Kidney epithelial cell (primary cell): ENCODE measurements at places on chromosomes 16 and 17. TPM values are rescaled to one million over a fixed set of nuclear protein-coding genes. Genes with fewer than 3 reads are reported as not detected.

Gene EVPLL
- total RNA-seq, result 1.1 TPM in 1 of 2 replicates, not detected in the other

Gene OR3A3
- not detected in 2 replicates for total RNA-seq

Gene C16orf96
- total RNA-seq, result not detected in 2 replicates

Gene GLOD4
- 87.0 and 121 TPM in 2 replicates for total RNA-seq

Gene EFCAB13
- total RNA-seq, result 6.7 and 9.2 TPM in 2 replicates

DNA sequence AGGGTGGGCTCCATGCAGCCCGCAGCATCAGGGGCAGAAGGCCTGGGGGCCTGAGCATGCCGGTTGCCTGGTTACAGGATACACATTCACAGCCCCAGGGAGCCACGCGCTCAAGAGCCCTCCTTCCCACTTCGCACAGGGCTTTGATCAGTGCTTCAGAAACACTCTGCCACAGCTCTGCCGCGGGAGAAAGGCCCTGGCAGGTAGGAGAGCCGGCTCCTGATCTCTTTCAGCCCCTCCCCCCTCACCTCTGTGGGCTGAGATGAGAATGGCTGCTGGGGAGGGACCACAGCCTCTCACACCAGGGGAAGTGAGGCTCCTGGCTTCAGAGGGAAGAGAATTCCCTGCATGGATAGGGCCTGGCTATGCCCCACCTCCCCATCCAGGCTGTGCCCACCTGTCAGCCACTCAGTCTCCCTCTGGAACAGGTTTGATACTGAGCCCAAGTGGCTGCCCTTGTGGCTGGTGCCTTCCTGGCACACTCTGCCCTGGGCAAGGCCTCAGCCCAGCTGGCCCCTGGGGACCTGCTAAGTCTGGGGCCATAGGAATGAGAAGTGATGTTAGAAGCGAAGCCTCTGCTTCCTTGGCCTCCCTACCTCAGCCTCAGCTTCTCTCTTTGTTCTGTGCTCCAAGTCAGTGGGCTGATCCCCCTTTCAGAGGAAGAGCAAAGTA is 8.6 kb downstream of the DOK4 start:
- no peak for DNase-seq

DNA sequence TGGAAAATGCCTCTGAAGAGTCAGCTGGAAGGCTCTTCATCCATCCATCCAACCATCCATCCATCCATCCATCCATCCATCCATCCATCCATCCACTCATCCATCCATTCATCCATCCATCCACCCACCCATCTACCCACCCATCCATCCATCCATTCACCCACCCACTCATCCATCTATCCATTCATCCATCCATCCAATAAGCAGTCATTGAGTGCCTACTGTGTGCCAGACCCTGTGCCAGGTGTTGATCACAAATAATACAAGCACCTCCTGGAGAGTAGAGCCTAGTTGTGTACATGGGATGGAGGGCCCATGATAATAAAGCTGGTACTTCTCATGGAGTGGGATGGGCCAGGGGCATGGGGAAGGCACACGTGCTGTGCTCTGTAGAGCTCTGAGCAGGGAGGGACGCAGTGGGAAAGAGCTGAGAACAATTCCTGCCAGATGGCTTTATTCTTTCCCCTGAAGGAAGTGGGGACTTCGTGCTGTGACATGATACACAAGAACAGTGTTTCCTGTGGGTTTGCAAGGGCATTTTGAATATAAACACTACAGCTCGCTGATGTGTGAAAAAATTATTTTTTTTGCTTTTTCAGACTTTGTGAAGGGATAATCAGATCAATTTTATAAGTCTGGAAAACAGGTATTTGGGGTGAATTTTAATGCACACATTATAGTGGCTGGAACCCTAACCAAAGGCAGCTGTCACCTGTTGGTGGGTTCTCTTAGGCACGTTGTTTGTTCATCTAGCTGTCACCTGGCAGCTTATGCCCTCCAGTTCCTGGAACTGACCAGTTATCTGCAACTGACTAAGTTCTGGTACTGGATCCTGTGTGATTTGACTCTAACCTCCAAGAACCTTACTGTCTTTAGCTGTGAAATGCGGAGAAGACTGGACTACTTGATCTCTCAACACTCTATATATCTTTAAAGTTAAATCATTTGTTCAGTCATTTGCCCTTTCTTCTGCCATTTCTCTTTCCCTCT is 61.3 kb downstream of the PRKCB start:
- DNase-seq, result no peak

- no peak for DNase-seq
Measured at GRCh38 chr16:23535901-23536300, 21.2 kb downstream of the EARS2 start.

DNA sequence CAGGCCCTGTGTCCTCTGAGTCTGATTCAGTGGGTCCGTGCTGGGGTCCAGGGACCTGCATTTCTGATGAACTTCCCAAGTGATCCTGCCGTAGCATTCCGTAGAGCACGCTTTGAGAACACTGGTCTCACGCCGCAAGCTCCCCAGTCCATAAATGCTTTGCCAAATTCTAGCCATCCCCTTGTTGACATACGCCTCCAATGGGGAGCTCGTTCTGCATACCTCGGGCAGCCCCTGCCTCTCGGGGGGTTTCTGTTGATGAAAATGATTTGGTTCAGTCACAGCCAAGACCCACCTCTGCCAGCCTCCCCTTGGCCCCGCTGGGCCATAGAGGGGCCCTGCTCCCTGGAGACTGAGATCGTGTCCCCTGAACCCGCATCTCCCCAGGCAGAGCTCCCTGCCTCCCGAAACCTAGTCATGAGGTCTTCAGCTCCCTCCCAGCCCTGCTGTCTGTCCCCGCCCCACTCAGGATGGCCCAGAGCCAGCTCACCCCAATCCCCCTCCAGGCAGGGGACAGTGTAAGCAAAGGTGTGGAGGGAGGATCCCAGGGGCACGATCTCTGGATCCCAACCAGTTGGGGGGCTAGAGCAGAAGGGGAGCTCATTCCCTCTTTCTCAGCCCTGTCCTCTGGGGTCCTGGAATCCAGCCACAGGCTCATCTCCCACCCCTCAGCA is 16.2 kb upstream of the SPNS2 start:
- no peak for DNase-seq

- no peak for DNase-seq
Measured at GRCh38 chr16:31022544-31023251, 10.7 kb upstream of the STX4 start.

DNA sequence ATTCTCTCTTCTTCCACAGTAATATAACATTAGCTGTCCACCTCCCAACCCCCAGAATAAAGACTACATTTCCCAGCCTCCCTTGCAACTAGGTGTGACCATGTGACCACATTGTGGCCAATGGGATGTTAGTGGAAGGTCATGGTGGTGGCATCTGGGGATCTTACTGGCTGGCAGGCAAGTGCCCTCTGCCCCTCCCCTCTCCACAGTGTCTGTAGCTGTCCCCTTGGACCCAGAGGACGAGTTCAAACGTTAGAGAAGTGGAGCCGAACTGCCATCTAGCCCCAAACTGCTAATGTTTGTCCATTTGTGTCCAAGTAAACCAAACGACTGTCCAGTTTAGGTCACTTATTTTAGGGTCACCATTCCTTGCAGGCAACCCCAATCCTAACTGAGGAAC is 26.6 kb upstream of the KCNG4 start:
- no peak for DNase-seq

- no peak for DNase-seq
Measured at GRCh38 chr17:45131616-45132319, 547 bp downstream of the PLCD3 start.

GRCh38 chr17:6660101-6660500 is 8.5 kb downstream of the C17orf100 start:
- no peak for DNase-seq

GRCh38 chr17:28520687-28521086 is 14.5 kb downstream of the FOXN1 start:
- no peak for DNase-seq

GRCh38 chr17:38729368-38729885 is 714 bp upstream of the CISD3 start:
- DNase-seq, result no peak

GRCh38 chr16:22077700-22078313 is 14.5 kb upstream of the VWA3A start:
- no peak for DNase-seq

DNA sequence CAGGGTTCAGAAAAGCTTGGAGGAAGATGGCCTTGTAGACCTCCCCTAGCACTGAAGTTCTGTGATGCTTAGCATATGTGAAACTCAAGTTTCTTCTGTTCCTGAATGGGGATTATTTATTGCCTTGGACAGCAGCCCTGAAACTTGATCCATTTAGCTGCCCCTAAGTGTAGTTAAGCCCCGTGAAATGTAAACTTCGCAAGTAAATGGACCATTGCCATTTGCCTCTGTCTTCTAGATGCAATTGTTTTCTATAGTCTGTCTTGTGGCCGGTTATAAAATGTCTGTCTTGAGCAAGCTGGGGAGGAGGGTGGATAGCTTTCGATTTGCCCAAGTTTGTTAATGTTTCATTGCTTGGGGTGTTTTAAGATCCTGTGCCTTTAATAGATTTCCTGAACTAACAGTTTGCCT is 261.8 kb downstream of the CDH13 start:
- DNase-seq, result peak; percentile 42

DNA sequence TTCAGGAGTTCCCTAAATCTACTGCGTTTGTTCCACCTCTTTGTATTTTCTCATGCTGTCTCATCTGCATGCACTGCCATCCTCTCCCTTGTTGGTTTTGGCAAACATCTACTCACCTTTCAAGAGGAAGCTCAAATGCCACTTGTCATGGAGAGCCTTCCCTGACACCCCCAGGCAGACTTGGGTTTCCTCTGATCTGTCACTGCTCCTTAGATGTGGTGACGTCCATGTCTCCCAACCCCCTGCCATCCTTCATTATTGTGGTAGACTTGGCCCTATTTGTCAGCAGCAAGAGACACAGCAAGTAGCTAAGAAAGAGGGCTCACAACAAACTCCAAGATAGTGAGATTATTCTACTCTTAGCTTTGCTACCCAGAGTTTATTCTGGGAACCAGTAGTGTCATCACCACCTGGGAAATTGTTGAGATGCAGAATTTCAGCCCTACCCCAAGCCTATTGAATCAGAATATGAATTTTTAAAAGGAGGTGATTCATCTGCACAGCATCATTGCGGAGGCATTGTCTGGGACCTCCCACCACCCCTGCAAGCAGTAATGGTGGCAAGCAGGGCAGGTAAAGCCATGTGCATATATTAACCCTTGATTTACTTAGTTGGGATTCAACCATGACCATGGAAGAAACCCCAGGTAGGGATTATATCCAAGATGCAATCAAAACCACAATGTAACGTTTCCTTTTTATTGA is 248.9 kb downstream of the SHISA9 start:
- no peak for DNase-seq

DNA sequence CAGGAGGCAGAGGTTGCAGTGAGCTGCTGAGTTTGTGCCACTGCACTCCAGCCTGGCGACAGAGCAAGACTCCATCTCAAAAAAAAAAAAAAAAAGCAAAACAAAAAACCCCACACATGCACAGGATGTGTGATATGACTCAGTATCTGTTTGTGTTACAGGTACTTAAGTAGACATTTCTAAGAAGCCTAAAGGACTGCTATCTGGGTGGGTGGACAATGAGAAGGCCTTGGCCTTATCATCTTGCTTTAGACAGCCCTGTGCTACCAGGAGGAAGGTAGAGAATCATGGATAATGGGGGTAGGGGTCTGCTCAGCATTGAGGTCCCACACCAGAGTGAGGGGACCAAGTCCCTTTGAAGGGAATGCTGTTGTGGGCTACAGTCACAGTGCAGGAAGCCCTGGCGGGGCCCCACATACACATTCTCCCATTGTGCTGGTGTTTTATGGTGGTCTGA is 26.7 kb downstream of the PLD6 start:
- no peak for DNase-seq

- DNase-seq, result no peak
Measured at GRCh38 chr16:14284930-14285512, 213.9 kb downstream of the MRTFB start.

DNA sequence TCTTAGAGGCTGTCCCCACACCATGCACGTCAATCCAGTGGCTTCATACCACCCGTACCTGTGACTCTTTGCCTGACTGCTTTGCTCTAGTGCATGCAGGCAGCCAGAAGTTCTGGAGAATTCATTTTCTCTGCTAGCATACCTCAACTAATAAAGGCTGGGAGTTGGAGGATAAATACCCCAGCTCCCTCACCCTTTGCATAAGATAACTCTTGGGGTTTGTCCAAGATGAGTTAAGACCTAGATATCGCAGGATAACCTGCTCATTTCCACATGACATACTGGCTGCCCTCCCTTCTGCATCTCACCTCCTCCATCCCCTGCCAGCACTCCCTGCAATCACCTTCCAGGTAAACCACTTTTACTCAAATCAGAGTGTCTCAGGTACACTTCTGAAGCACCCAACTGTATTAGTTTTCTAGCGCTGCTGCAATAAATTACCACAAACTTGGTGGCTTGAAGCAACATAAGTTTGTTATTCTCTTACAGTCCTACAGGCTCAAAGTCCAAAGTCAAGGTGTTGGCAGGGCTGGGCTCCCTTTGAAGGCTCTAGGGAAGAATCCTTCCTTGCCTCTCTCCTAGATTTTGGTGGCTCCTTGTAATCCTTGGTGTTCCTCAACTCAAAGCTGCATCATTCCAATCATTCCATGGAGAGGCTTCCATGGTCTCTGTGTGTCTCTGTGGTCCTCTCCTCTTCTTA is 146.8 kb downstream of the CRLF3 start:
- no peak for DNase-seq

DNA sequence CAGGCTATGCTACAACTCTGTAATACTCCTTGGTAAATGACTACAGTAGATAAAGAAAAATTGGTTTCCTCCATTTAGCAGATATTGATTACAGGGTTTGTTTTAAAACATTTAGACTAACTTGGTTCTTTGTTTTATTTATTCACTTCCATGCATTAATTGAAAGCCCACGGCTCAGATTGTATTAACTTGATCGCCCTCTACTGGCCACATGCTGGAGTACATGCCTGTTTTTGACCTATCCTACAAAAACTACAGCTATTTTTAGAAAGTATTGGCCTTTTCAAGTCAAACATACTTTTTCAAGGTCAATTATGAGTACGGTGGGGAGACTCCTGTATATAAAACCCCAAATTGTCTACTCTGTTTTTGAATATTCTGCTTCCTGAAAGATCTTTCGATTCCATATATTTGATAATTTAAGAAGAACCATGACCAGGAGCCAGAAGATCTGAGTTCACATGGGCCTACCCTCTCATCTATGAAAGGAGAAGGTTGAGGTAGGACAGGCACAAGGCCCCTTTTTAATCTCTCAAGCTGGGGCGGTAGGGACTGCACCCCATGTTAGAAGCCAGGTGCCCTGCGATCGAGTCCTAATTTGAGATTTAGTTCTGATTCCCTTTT is 51.8 kb downstream of the CA10 start:
- DNase-seq, result no peak

DNA sequence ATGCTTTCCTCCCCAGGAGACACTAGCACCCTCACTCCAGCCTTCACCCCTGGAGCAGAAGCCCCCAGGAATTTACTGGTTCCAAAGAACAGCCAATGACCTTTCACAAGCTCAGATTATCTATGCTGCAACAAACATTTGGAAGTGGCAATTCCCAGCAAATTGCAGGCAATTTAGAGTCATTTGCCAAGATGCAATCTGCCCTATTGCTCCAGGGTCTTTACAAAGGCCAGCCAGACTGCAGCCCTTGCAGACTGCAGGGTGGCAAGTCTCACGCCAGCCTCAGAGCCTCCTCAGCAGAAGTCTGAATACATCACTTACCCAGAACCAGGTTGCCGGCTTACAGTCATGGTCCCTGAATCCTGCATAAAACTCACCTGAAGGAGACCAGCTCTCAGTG is 21.8 kb downstream of the AXIN1 start:
- DNase-seq, result no peak

GRCh38 chr17:78708510-78708973 is 73.5 kb downstream of the CYTH1 start:
- peak; percentile 56 for DNase-seq

GRCh38 chr17:8041249-8041928 is 2.5 kb downstream of the ALOX15B start:
- no peak for DNase-seq

GRCh38 chr16:49844359-49844758 is 11.6 kb downstream of the ZNF423 start:
- no peak for DNase-seq
